ENCODE measurements at places on chromosomes 11 and 22. TPM values are rescaled to one million over a fixed set of nuclear protein-coding genes. Genes with fewer than 3 reads are reported as not detected.

- no peaks in the 10 kb centered on the region for H3K27me3 ChIP-seq
- H3K27ac ChIP-seq, result no peak overlapping the region
- no peaks in the 10 kb centered on the region for H3K4me1 ChIP-seq
- H3K36me3 ChIP-seq, result no peaks in the 10 kb centered on the region
Observed at GRCh38 chr22:33036881-33037280, 21.3 kb downstream of the SYN3 start.

GRCh38 chr22:35417606-35418005 lies 17.7 kb downstream of the MCM5 start:
- H3K27me3 ChIP-seq, result no peaks in the 10 kb centered on the region
- H3K4me1 ChIP-seq, result no peaks in the 10 kb centered on the region
- DNase-seq, result no peak
- no peak overlapping the region for H3K27ac ChIP-seq
- no peak overlapping the region for H3K4me3 ChIP-seq

Gene SLC17A6
- total RNA-seq, result not detected

DNA sequence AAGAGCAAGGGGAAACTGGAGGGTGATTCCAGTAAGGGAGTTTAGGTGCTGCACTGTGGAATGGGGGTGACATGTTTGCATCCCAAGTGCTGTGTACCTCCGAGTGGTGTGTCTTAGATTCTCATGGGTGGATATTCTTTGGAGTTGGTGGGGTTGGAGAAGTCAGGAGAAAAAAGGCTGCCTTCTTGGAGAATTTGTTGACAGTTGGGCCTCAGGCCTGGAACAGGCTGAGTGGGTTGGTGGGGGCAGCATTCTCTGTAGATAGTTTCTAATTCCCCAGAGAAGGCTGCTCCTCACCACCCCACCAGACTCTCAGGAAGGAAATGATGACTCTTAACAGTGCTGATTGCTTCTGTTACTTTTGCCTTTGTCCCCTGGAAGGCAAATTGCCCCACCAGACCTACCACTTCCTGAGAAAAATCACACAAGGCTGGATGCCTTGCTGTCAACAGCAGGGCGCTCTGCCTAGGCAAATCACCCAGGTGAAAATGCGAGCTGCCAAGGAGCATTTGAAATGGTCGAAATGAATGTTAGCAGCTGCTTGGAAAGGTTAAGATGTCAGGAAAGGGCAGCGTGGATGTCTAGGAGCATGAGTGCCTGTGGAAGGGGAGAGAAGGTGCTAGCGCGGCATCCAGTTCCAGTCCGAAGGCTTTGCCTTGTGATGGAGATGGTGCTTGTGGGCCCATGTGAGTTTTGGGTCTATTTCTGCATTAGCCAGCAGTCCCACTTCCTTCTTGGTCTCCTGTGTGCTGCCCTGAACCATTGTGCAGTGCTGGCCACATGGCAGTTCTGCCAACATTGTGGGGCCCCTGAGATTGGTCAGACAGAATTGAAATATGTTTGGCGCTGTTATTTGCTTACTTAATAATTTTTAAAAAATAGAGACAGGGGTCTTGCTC lies 29.7 kb upstream of the SORL1-AS1 start:
- no peaks in the 10 kb centered on the region for H3K36me3 ChIP-seq
- DNase-seq, result no peak
- no peaks in the 10 kb centered on the region for H3K4me1 ChIP-seq
- no peaks in the 10 kb centered on the region for H3K27me3 ChIP-seq
- H3K4me3 ChIP-seq, result no peak overlapping the region

Gene CACNA1I
- not detected for total RNA-seq

- no peak overlapping the region for H3K27ac ChIP-seq
- H3K4me1 ChIP-seq, result peaks cover 4% of the 10 kb centered on the region
- DNase-seq, result no peak
- H3K4me3 ChIP-seq, result no peak overlapping the region
- H3K27me3 ChIP-seq, result no peaks in the 10 kb centered on the region
Observed at GRCh38 chr11:78061921-78062311, 1.7 kb upstream of the THRSP start.

Gene SHANK2
- total RNA-seq, result 8.0 TPM

DNA sequence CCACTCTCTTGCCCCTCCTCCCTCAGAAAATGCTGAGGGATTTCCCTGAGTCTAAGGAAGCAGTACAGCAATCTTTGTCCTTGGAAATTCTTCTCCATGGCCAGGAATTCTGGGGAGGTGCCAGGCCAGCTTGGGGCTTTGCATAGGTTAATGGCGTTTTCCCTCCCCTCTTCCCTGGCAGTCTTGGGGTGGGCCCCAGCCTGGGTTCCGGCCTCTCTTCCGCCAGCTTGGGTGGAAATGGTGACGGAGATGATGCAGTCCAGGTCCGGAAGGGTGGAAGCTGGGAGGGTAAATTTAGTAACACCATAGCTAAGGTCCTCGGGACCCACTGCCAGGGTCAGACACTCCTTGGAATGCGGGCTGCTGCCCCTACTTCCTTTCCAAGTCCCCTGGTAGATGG lies 5.0 kb downstream of the PHLDB1 start:
- H3K36me3 ChIP-seq, result peaks cover 27% of the 10 kb centered on the region
- H3K27me3 ChIP-seq, result no peaks in the 10 kb centered on the region
- DNase-seq, result peak; percentile 66
- peaks cover 49% of the 10 kb centered on the region for H3K4me1 ChIP-seq
- peak overlapping the region; percentile 53 for H3K27ac ChIP-seq
- H3K4me3 ChIP-seq, result no peak overlapping the region

DNA sequence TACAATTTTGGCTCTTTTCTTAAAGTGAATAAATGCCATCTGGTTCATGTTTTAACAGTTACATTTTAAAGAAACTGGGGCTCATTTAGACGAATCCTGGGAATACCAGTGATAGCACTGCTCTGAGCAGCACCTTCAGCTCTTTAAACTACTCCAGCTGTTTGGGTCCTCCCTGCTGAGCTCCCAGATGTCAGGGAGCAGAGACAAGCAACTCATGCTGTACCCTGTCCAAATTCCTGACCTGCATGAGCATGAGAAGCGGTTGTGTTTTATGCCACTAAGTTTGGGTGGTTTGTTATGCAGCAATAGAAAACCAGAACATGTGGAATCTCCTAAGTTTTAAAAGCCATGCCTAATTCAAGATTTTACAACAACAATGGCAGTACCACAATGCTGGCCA lies 90.0 kb downstream of the FDX1 start:
- no peaks in the 10 kb centered on the region for H3K4me1 ChIP-seq
- H3K36me3 ChIP-seq, result no peaks in the 10 kb centered on the region
- H3K27ac ChIP-seq, result no peak overlapping the region
- no peak for DNase-seq
- no peaks in the 10 kb centered on the region for H3K27me3 ChIP-seq

- no peaks in the 10 kb centered on the region for H3K36me3 ChIP-seq
- H3K4me3 ChIP-seq, result no peak overlapping the region
- no peak for DNase-seq
- H3K27ac ChIP-seq, result no peak overlapping the region
- H3K27me3 ChIP-seq, result no peaks in the 10 kb centered on the region
Observed at GRCh38 chr11:128284634-128285033, 302.7 kb downstream of the ETS1 start.

DNA sequence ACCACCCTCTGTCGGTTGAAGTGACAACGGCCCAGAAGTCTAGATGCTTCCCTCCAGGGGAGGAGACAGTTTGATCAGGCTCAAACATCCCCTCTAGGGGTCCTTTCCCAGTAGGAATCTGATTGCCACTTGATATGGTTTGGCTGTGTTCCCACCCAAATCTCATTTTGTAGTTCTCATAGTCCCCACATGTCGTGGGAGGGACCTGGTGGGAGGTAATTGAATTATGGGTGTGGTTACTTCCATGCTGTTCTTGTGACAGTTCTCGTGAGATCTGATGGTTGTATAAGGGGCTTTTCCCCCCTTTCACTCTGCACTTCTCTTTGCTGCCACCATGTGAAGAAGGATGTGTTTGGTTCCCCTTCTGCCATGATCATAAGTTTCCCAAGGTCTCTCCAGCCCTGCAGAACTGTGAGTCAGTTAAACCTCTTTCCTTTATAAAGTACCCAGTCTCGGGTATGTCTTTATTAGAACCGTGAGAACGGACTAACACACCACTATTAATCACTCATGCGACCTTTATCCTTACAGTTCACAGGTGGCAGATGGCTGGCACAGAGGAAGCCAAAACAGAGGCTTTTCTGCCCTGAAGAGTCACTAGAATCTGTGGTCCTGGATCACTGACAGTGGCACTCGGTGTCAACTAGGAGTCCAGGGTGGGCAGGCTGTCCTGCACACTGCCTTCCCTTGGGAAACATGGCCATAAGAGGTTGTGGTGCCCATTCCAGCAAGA lies 21.6 kb downstream of the ASPHD2 start:
- no peaks in the 10 kb centered on the region for H3K27me3 ChIP-seq
- peak; percentile 36 for DNase-seq
- H3K36me3 ChIP-seq, result no peaks in the 10 kb centered on the region
- no peak overlapping the region for H3K27ac ChIP-seq
- H3K4me3 ChIP-seq, result no peak overlapping the region

- no peaks in the 10 kb centered on the region for H3K27me3 ChIP-seq
- DNase-seq, result no peak
- H3K4me1 ChIP-seq, result no peaks in the 10 kb centered on the region
- H3K4me3 ChIP-seq, result no peak overlapping the region
- no peaks in the 10 kb centered on the region for H3K36me3 ChIP-seq
- no peak overlapping the region for H3K27ac ChIP-seq
Observed at GRCh38 chr11:60834742-60835533, 7.0 kb upstream of the CCDC86 start.

DNA sequence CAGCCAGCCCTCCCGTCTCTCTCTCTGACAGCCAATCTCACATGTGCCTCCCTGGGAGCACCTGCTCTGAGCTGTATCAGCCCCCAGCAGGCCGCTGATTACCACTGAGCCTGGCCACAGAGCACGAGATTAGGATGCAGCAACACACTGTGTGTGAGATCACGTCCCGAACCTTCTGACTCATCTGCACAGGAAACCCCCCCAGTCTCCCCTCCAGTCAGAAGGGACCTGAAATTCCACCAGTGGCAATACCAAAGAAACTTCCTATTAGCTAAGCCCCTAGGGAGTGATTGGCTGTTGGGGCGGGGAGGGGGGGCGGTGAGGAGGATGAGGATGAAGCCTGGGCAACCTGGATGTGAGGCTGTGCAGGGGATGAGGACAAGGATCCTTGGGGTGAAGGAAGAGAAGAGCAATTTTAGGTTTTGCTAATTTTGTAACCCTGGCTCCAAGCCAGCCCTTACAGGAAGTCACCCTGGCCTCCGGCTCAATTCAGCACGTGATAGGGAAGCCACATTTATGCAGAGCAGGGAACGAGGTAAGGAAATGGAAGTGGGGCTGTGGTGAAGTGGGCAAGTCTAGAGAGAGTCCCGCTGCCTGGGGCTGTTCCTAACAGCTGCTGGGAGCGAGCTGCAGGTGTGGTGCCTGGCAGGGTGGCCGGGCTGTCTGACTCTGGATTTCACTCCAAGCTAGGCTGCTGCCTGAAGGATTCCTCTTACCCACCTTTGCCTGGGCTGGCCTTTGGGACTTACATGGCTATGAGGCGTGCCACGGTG lies 1.9 kb downstream of the SLC43A3 start:
- no peaks in the 10 kb centered on the region for H3K27me3 ChIP-seq
- H3K4me3 ChIP-seq, result no peak overlapping the region
- peaks cover 20% of the 10 kb centered on the region for H3K36me3 ChIP-seq
- H3K4me1 ChIP-seq, result peaks cover 50% of the 10 kb centered on the region
- H3K27ac ChIP-seq, result peak overlapping the region; percentile 96

GRCh38 chr11:128669506-128670270 lies 24.2 kb upstream of the FLI1 start:
- no peak overlapping the region for H3K27ac ChIP-seq
- H3K4me1 ChIP-seq, result no peaks in the 10 kb centered on the region
- no peak overlapping the region for H3K4me3 ChIP-seq

- H3K4me1 ChIP-seq, result no peaks in the 10 kb centered on the region
- no peak overlapping the region for H3K4me3 ChIP-seq
- no peak for DNase-seq
- H3K27ac ChIP-seq, result no peak overlapping the region
- peaks cover 11% of the 10 kb centered on the region for H3K36me3 ChIP-seq
Observed at GRCh38 chr11:65215441-65216076, 33.8 kb downstream of the CAPN1 start.

Gene CBLIF
- not detected for total RNA-seq

DNA sequence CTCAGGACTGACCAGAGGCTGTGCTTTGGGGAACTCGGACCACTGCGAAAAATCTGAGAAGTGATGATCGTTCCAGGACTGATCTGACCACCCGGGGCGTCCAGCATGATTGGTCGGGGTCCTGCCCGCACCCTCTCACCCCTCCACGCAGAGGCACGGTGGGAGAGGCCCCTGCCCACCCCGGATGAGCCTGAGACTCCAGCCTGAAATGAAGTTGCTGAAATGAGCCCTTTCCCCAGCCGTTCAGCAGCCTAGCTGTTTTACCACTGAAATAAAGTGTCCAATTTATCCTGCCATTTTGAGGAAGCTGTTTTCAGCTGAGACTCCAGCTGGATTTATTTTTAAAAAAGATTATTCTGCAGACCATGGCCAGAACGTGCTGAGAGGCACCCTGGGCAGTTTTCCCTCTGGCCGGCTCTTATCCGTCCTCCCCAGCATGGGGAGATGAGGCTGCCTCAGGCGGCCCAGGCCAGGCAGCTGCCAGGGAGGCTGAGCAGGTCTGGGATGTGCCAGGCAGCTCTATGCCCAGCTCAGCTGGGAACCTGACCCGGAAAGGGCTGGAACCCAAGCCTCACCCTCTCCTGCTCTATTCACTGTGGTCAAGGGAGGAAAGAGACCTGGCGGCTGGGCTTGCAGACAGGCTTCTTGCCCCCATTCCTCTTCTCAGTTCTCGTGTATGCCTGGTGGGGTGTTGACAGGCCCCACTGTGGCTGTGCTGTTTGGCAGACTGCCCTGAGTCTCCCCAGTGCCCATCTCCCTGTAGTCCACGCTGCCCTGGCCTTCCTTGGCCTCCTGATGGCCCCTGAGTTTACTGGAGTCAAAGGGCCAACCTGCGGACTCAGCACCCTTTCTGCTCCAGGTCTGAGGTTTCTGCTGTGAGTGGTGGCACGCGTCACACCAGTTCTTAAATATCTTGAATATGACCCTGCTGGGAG lies 161.0 kb upstream of the B3GAT1 start:
- peak; percentile 46 for DNase-seq
- no peak overlapping the region for H3K4me3 ChIP-seq
- H3K36me3 ChIP-seq, result no peaks in the 10 kb centered on the region

GRCh38 chr22:42642806-42643633 lies 2.6 kb upstream of the ATP5MGL start:
- no peak for DNase-seq
- H3K27me3 ChIP-seq, result no peaks in the 10 kb centered on the region
- H3K4me3 ChIP-seq, result no peak overlapping the region

Gene CD3G
- 3.5 TPM for total RNA-seq

GRCh38 chr11:122048401-122048800 lies 67.6 kb downstream of the BLID start:
- no peak for DNase-seq
- H3K4me3 ChIP-seq, result no peak overlapping the region
- no peaks in the 10 kb centered on the region for H3K4me1 ChIP-seq
- no peak overlapping the region for H3K27ac ChIP-seq

Data from sigmoid colon (tissue), 7 donors.